Placental epithelial cell (primary cell): ENCODE measurements at places on chromosomes 2 and 18. TPM values are rescaled to one million over a fixed set of nuclear protein-coding genes. Genes with fewer than 3 reads are reported as not detected.

FAM136A gene
- total RNA-seq = 16.5 and 21.5 TPM in 2 replicates

C2orf78 gene
- not detected in 2 replicates for total RNA-seq

SGPP2 gene
- total RNA-seq = not detected in 2 replicates

RND3 gene
- 95.8 and 111 TPM in 2 replicates for total RNA-seq

CCDC68 gene
- 0.43 and 0.79 TPM in 2 replicates for total RNA-seq

LIPG gene
- 0.39 and 20.1 TPM in 2 replicates for total RNA-seq

FSHR gene
- total RNA-seq = 0.39 TPM in 1 of 2 replicates, not detected in the other

SPP2 gene
- not detected in 2 replicates for total RNA-seq

AKAIN1 gene
- not detected in 2 replicates for total RNA-seq

ARHGEF4 gene
- 4.7 and 5.9 TPM in 2 replicates for total RNA-seq

SLC16A14 gene
- 0.11 and 0.39 TPM in 2 replicates for total RNA-seq

STARD6 gene
- not detected in 2 replicates for total RNA-seq

KCNK3 gene
- not detected in 2 replicates for total RNA-seq

SERPINB4 gene
- total RNA-seq = not detected in 2 replicates
